Urothelium cell line (cell line): ENCODE measurements at places on chromosomes 7 and 10.

GRCh38 chr7:39051279-39051678 is 73.6 kb downstream of the POU6F2 start:
- no peak for DNase-seq

- no peak for DNase-seq
Observed at GRCh38 chr7:124898531-124898930, 31.1 kb downstream of the POT1 start.

- no peak for DNase-seq
Observed at GRCh38 chr10:7563368-7563767, 103.4 kb downstream of the ITIH5 start.

- DNase-seq: no peak
Observed at GRCh38 chr7:106599343-106599698, 61.6 kb downstream of the CCDC71L start.

- DNase-seq: peak; percentile 70
Observed at GRCh38 chr10:110651044-110651958, 7.2 kb downstream of the RBM20 start.

- DNase-seq: no peak
Observed at GRCh38 chr10:22455068-22455857, 110.0 kb downstream of the SPAG6 start.

DNA sequence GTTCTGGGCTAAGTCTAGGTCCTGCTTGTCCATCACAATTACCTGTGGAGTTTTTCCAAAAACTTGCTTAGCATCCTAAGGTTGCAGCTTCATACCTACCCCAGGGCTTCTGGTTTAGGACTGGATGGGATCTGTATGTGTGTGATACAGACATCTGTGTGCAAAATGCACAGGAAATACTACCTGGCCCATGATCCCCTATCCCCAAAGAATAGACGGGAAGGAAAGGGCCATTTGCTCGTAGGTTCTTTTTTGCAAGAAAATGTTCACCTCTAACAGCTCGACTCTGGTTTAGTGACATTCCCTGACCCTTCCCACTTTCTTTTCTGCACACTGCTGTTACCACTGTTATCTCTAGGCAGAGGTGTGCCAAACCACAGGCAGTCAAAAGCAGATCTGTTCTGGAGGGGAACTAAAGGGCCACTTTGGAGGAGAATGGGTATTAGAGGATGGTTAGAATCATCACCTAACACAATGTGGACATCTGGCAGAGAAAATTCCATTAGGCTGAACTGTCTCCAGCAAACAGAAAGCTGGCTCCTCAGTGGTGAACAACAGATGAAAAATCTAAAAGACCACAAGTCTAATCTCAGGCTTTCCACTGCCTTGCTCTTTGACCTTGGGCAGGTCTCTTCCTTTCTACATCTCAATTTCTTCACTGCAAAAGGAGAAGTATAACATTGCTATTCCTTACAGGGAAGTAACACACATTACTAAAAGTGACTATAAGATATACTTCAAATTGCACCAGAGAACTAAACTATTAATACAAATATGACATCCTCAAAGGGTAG is 107.4 kb downstream of the UBE2H start:
- DNase-seq: peak; percentile 33

DNA sequence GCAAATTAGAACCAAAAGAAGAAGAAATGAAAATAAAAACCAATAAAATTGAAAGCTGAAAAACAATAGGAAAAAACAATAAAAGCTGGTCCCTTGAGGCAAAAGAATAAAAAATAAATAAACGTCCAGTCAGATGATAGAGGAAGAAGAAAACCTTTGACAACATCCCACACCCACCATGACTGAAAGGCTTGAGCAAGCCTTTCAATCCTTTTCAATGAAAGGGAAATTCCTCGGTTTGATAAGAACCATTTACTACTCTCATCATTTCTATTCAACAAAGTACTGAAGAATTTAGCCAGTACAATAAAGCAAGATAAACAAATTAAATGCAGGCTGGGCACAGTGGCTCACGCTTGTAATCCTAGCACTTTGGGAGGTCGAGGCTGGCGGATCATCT is 3.8 kb downstream of the SLC25A40 start:
- no peak for DNase-seq

GRCh38 chr7:77327067-77327931 is 88.8 kb downstream of the GSAP start:
- no peak for DNase-seq

DNA sequence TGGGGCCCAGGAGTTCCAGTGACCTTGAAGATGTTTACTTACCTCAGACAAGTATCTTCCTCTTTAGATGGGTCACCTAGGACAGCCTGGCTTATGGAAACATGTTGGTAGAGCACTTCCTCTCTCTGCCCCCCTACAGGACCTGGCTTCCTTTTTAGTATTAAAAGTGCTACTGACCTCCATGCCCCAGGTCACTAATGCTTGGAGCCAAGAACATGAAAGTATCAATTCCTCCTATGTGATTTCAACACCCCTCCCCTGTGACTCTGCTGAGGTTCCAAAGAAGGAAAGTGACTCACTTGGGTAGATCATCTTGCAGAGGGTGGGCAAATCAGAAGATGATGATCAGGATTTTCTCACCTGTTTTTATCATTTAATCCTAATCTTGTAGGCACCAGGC is 125.3 kb upstream of the CCDC6 start:
- DNase-seq: no peak

DNA sequence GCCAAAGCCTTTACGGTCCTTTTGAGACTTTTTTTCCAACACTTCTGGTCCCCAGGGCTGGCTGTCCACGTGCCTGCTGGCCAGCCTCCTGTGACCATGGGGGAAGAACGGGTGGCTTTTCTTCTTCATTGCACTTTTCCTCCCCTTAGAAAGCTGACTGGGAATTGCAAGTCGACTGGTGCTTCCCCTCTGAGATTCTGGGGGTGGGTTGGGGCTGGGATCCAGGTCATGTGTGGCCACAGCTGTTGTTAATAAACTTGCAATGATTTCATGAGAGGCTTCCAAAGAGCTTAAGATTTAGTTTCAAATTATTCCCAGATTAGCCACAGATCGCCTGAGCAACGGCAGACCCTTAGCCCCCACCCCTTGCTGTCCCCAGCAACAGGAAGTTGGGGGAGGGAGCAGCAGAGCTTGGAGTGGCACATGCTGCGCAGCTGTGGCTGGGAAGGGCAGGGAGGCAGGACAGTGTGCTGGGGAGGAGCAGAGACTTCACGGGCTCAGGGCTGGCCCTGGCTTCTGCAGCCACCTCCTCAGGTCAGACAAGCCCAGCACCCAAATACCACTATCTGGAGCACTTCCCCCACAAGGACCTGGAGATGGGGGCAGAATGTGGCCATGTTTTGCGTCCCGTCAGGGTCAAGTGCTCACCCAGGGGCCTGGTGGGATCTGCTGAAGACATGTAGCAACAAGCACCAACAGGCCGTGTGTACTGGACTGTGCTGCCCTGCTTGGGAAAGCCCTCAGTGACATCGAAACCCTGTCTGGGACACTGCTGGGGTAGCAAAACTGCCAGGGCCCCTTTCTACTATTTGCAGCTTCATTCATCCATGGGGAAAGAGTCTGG is 147.1 kb downstream of the RNF216 start:
- no peak for DNase-seq

DNA sequence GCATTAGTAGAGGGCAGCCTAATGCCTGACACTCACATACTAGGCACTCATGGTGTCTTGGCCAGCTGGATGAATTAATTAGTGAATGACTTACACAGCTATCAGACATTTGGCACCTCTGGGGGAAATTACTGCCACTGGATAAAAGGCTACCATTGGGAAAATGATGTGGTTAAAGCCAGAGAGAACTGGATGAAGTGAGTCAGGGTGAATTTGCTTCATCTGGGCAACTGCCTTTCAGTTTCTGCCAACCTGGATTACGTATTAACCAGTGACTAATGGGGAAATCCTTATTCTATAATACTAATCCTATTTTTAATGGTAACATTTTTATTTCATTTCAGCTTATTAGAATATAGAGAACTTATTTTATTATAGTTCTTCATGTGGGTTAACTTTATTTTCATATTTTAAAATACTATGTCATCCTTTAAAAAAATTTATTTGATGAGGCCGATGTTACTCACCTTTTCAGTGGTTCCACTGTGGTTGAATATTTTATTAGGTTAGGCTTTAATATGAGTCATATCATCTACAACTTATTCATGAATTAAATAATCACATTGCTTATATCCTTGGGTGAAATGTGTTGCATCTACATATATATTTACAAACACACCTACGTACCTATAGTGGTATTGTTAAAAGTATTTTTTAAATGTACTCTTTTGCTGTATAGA is 85.6 kb upstream of the CAPZA2 start:
- DNase-seq: peak; percentile 54

DNA sequence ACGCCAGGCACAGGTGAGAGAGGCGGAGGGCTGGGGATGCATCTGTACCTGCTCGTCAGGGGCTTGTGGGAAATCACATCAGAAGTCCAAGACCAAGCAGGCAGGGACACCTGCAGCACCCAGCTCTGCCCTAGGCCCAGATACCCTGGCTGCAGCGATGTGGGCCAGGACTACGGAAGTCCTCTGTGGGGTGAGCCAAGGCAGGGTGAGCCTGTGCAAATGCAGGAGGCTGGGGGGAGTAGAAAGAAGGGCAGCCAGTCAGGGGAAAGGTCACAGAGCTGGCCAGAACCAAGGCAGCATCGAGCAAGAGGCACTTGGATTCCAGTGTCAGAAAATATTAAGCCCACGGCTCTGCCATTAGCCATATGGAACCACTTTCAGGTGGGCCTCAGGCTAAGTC is 85.2 kb downstream of the TNS3 start:
- no peak for DNase-seq

- DNase-seq: no peak
Observed at GRCh38 chr7:117041007-117041406, 87.7 kb downstream of the ST7 start.

DNA sequence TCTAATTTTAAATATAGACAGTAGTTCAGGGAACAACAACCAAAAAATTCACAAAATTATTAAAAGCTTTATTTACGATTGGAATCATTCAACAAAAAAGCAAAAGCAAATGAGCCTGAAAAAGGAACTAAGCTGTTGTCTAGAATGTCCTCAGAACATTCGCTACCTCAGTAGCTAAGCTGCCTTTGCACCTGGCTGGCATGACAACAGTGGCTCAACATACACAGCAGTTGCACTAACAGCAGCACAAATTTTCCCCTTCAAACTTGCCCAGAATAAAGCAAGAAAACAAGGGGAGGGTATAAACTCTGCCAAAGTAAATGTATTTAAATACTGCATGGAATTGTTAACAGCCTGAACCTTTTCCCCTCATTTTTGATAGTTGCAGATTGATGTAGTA is 70.4 kb upstream of the GRID1 start:
- DNase-seq: no peak

- no peak for DNase-seq
Observed at GRCh38 chr7:133702078-133702477, 425.1 kb upstream of the LRGUK start.

DNA sequence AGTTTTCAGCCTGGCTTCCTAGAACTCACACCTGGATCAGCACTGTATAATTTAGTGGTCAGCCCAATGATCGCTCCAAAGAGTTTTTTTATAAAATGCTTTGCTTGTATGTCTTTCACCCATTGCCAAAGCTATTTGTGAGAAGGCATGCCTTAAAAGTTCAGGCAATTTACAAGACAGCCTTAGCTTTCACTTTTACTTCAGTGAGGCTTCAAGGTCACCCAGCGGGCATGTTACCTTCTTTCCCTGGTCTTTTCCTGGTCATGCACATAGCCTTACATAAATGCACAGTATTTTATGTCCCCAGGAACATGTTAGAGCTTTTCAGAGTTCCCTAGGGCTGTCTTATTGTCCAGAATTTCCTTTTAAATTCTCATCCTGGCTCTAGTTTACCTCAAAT is 179.9 kb upstream of the TMEM72 start:
- no peak for DNase-seq

DNA sequence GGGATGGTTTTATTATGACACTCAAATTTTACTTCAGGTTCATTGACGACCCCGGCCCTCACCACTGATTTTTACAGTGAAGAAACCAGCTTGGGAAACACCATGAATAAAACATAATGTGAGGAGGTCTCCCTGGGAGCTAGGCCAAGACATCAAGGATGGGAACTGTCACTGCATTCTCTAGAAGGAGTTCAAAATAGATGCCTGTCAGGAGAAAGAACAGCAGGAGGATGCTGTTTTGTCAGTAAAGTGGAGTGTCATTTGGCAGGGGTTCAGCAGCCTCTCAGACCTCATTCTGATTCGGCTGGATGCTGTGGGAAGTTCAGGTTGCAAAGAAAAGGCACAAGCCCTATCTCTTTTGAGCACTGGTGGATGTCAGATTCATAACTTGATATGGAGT is 360.3 kb upstream of the C7orf33 start:
- no peak for DNase-seq

- DNase-seq: peak; percentile 99
Observed at GRCh38 chr7:106064771-106065574, 47.1 kb downstream of the SYPL1 start.

DNA sequence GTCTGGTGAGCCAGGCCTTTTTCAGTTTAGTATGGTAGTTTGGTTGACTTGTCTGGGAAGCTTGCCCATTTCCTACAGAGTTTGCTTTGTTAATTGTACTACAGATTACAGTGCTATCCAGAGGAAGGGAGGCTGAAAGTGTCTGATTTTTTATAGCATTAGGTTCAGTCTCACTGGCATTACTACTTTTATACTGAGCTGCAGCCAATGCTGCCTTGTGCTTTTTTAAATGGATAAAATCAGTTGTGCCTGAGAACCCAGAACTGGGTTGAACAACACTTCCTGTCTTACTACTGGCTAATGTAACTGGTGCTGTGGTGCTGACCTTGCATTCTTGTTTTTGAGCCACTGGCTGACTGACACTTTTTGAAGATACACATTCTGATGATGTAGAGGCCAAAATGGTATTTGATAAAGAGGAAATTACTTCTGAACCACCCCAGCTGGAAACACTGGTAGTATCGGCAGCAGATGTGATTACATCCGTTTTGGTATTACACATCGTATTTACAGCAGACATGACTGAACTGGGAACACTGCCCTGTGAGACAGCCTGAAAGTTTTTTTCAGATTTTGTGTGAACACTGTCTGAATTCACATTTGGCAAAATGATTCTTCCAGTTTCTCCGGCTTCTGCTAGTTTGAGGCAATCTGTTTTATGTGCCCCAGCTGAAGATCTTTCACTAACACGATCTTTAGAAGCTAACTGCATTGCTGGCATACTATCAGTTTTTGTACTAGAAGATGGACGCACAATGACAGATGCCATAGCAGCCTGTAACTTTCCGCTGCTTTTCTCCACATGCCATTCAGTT is 74.1 kb downstream of the NRBF2 start:
- DNase-seq: no peak

- DNase-seq: no peak
Observed at GRCh38 chr7:142414135-142414534, 156.3 kb upstream of the PRSS58 start.

DNA sequence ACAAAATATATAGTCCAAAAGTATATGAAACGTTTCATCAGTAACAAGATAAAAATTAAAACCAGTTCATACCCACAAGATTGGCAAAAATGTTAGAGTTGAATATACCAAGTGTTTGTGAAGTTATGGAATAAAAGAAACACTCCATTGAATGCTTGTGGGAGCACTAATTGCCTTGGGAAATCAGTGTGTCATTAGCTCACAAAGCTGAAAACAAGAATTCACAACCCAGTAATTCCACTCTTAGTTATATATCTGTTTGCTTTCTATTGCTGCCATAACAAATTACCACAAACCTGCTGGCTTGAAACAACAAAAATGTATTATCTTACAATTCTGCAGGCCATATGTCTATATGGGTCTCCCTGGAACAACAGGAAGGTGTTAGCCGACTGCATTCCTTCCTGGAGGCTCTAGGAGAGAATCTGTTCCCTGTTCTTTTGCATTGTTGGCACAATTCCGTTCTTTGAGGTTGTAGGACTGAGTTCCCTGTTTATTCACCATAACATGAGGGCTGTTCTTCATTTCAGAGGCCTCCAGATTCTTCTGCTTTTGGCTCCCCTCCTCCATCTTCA is 45.7 kb downstream of the SEM1 start:
- DNase-seq: no peak
